ENCODE measurements at places on chromosomes 1 and 21. TPM values are rescaled to one million over a fixed set of nuclear protein-coding genes. Genes with fewer than 3 reads are reported as not detected.

The KCNH1 gene
- 5.3 TPM for polyA plus RNA-seq

The SERPINC1 gene
- 0.05 TPM for polyA plus RNA-seq

The CSF3R gene
- polyA plus RNA-seq: not detected

The PCBP3 gene
- polyA plus RNA-seq: 0.34 TPM

The SELL gene
- polyA plus RNA-seq: 0.20 TPM

The FMN2 gene
- polyA plus RNA-seq: 4.2 TPM

The CAPN8 gene
- polyA plus RNA-seq: 0.39 TPM

The NHLH1 gene
- polyA plus RNA-seq: 0.49 TPM

The CFAP57 gene
- 0.62 TPM for polyA plus RNA-seq

The INSRR gene
- not detected for polyA plus RNA-seq

The ATP1A4 gene
- polyA plus RNA-seq: not detected

The OR10K2 gene
- not detected for polyA plus RNA-seq

The HFM1 gene
- polyA plus RNA-seq: 0.08 TPM

The SLC27A3 gene
- 2.7 TPM for polyA plus RNA-seq

The TMOD4 gene
- polyA plus RNA-seq: 0.29 TPM

The OR2T11 gene
- not detected for polyA plus RNA-seq

The C1orf94 gene
- polyA plus RNA-seq: not detected

The SLC35D1 gene
- 4.8 TPM for polyA plus RNA-seq

The LYPD8 gene
- polyA plus RNA-seq: 0.12 TPM

The LGR6 gene
- polyA plus RNA-seq: 0.60 TPM

The CD48 gene
- polyA plus RNA-seq: not detected

The RNU1-3 gene
- 6.5 TPM for polyA plus RNA-seq

The CFHR3 gene
- 0.47 TPM for polyA plus RNA-seq

The ALX3 gene
- polyA plus RNA-seq: not detected

The NR5A2 gene
- polyA plus RNA-seq: 12.0 TPM

The IGSF21 gene
- not detected for polyA plus RNA-seq

The KISS1 gene
- polyA plus RNA-seq: not detected

The TFF3 gene
- polyA plus RNA-seq: not detected

The LCE3E gene
- not detected for polyA plus RNA-seq
